ENCODE measurements at places on chromosomes 7 and 10.

- DNase-seq = no peak
These were observed 105.2 kb upstream of the NEBL start for GRCh38 chr10:21002091-21002878.

DNA sequence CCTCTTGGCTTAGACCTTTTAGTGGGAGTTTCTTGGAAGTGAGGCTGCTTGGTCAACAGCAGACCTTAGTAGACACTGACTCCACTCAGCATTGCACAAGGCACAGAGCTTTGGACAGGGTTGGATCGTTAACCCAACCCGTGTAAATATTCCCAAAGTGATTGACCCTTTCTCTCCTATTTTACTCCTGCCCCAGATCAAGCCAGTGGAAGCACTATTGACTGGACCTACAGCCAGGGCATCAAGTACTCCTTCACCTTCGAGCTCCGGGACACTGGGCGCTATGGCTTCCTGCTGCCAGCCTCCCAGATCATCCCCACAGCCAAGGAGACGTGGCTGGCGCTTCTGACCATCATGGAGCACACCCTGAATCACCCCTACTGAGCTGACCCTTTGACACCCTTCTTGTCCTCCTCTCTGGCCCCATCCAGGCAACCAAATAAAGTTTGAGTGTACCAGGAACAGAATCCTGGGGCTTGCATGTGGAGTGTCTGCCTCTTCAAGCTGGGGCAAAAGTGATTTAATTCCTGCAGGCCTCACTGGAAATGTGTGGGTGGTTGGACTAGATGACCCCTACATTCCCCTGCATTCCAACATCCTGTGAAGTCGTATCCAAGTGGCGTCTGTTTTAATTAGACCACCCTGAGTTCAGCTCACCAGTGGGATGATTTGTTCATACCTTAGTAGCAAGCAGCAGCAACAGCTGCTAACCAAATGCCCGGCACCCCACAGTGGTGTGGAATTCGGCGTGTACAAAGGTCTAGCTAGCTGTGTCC, 7.5 kb downstream of the CPA1 start:
- DNase-seq = no peak

DNA sequence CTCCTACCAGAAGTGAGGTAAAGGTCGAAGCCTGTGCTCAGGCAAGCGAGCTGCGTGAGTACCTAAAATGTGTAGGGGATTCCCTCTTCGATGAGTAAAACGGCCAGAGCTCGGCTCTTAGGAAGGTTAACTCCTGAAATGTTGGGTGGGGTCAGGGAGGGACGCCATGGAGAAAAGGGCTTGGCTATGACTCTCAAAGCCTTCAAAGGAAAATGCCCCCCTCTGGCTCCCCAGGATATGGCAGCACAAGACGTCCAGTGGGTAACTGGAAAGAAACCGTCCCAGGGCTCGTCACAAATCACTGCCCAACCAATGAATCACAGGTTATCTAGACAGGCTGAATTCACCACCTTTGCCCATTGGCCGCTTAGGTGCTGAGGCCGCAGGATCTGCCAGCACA, 58.0 kb downstream of the CALML3 start:
- no peak for DNase-seq

GRCh38 chr7:100088095-100088620, 611 bp upstream of the COPS6 start:
- DNase-seq = no peak

DNA sequence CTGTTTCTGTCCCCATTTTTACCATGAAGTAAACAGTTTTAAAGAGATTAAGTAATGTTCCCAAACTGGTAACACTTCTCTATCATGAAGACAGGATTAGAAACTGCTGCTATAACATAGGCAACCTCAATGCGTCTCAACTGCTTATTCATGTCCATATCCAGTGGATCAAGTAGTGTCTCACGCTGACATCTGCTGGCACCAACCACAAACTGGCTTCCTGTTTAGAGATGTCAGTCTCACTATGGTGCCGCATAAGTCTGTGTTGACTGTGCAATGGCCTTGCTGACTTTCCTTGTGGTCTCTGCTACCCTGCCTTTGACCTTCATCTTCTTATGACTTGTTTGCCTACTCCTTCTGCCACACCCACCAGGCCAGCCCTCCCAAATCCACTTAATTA, 369.6 kb upstream of the DPP6 start:
- no peak for DNase-seq

- no peak for DNase-seq
These were observed 745.1 kb upstream of the LRRTM3 start for GRCh38 chr10:66180581-66181318.

DNA sequence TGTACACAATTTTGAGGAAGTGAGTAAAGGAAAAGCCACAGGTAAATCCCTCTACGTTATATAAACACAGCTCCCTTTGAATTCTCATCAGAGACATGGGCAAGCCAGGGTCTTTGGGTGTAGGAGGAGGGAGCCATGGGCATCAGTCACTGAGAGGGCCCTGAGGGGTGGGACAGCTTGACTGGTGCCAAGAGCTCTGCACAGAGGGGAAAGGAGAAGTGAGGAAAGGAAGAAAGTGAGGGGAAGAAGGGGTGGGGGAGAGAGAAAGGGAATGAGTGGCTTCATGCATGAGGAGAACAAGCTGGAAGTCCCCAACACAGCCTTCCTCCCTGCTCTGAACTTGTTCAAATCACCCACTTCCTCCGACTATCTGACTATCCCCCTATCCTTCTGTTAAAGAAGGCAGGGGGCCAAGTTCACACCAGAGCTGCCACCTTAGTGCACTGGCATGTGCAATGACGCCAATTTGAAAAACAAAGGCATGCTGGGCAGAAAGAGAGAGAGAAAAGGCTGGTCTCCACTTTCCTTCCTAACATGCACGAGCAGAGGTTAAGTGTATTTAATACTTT, 16.4 kb upstream of the RNF148 start:
- no peak for DNase-seq

GRCh38 chr10:24958721-24959381, 6.4 kb upstream of the PRTFDC1 start:
- DNase-seq = no peak

DNA sequence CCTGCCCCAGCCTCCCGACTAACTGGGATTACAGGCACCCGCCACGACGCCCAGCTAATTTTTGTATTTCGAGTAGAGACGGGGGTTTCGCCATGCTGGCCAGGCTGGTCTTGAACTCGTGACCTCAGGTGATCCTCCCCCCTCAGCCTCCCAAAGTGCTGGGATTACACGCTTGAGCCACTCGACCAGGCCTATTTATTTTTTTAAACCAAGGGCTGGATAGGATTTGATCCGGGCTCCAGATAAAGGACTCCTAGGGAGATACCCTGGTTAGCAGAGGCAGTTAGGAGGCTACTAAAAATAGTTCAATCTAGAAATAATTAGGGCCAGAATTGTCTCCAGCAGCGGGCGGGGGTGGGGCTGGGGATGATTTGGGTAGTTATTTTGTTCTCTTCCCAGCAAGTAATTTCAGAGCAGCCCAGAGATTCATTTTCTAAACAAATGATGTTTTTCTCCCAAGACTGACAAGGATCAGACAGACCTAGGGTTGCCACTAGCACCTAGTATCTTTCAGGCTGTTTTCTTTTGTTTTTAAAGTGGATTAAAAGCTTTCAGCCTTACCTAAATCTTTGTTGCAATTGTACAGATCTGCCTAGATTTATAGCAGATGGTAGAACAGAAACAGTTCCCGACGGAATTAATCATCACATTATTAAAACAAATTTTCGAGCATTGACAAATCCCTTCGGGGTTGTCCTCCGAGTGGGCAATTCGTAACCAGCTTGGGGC, 859 bp upstream of the SMC3 start:
- DNase-seq = no peak
